ENCODE measurements at places on chromosomes 5 and 9.

DNA sequence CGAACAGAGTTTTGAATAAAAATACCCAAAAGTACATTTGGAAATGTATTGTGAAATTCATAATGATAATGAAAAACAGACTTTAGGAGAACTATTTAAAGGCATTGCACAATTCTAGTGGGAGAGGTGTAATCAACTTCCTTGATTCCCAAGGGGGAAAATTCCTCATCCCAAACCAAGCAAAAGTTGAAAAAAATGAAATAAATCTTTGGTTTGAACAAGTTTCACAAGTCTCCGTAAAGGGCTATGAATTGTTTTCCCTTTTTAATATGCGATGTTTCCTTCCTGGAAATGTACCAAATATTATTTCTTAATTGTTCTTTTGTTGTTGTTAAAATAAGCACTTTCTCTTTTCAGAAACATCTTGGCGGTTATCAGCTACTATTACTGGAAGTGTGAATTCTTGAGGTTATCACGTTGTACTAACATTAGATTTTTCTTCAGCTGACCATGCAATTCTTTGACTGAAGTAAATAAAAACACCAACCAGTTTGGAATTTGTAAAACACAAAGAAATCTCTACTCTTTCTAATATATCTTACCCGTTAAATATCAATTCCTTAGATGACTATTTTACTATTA, 59.3 kb downstream of the SVEP1 start:
- no peak for DNase-seq

DNA sequence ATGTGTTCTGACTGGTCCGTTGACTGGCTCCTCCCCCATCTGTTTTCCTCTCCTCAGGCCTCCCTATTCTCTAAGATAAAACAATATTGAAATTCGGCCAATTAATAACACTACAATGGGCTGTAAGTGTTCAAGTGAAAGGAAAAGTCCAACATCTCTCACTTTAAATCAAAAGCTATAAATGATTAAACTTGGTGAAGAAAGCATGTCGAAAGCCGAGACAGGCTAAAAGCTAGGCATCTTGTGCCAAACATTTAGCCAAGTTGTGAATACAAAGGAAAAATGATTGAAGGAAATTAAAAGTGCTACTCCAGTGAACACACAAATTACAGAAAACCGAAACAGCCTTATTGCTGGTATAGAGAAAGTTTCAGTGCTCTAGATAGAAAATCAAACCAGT, 310.6 kb downstream of the SPOCK1 start:
- DNase-seq, result no peak

- no peak for DNase-seq
Measured at GRCh38 chr5:76083555-76084495, 642 bp downstream of the SV2C start.

DNA sequence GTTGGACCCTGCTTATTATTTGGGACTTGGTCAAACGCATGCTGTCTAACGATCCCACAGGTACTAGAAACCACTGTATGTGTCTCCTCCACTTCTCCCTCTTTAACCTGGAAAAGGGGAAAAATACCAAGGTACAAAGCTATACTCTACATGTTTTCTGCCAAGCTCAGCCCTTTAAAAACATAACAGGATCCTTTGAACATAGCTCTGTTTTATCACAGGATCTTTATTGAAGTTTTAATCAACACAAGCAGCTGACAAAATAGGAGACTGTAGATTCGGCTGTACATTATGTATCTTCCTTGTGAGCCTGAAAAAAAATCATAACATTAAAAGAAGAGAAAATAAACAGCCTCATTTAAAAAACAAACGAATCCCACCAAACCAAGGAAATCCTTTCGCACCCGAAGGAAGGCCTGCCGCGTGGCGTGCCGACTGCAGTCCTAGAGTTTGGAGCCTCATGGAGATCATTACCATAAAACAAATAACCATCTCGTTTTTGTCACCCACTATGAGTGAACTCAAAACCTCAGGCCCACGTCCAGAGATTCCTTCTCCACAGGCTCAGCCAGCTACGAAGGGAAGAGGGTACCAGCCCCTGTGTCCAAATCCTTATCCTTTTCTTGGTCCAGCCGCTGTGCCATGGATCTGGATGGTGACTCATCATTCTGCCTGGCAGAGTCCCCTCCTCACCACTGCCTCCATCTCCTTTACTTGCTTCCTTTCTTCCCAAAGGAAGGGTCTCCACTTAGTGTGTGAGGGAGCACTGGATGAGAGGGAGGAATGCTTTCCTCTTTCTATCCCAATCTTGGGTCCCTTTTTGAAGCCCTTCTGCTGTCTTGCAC, 651.1 kb downstream of the CCDC171 start:
- DNase-seq, result no peak

DNA sequence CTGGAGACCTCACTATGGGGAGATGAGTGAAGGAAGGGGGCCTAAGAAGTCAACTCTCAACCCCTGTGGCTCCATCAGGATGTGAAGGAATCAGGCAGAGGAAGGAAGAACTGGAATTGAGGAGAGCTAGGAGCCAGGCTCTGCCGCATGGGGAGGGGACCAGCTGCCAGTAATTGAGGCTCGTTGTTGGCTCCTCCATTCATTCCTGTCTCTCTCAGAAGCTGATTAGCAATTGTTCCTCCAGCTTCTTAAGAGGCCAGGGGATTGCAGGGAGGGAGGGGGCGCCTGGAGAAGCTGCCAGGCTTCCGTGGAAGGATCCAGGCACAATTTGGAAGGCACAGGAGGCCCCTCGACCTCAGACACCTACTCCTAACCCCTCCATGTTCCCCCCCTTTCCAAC, 20.5 kb upstream of the TTLL11 start:
- no peak for DNase-seq

GRCh38 chr5:107389130-107389774, 281.5 kb downstream of the EFNA5 start:
- DNase-seq, result no peak

DNA sequence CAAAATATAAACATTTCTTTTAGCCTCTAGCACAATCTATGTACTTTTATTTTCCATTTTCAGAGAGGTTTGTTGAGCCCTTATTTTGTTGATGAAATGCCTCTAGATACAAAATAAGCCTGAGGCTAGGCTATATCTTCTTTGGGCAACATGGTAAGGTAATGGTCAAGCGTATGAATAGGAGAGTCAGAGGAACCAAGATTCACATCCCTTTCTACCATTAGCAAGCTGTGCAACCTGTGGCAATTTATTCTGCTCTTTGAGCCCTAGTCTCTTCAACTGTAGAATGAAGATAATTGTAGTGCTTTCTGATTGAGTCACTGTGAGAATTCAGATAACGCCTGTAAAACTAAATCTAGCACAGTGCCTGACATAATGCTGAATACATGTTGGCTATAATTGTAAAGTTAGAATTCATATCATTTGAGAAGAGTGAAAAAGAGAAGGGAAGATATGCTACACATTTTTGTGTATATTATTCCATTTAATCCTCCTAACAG, 412.5 kb downstream of the CCDC171 start:
- DNase-seq, result no peak

GRCh38 chr9:86589273-86589672, 235.1 kb upstream of the TUT7 start:
- DNase-seq, result no peak

Measured in stimulated activated CD8-positive, alpha-beta memory T cell treated with anti-CD3 and anti-CD28 coated beads, Interleukin-4, amount 100 ng/mL, for 4 hours (primary cell).